ENCODE measurements at places on chromosomes 3 and 15.

DNA sequence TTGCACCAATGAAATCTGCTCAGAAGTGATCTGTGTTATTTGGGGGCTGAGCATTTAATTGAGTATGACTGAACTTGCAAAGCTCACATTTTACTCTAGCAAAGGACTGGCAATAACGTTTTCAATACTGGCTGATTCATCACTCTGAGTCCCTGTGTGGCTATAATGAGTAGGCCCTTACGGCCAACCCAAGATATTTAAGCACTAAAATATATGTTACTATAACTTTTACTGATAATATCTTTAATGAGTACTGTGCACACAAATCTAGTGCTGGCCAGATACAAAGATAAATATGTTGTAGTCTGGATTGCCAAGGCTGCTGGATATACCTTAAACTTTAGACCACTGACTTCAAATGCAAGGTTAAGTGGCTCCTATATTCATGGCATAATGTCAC, 436.4 kb upstream of the KCNMB2 start:
- DNase-seq, result no peak

GRCh38 chr3:170078620-170079281, 41.0 kb downstream of the GPR160 start:
- DNase-seq, result no peak

DNA sequence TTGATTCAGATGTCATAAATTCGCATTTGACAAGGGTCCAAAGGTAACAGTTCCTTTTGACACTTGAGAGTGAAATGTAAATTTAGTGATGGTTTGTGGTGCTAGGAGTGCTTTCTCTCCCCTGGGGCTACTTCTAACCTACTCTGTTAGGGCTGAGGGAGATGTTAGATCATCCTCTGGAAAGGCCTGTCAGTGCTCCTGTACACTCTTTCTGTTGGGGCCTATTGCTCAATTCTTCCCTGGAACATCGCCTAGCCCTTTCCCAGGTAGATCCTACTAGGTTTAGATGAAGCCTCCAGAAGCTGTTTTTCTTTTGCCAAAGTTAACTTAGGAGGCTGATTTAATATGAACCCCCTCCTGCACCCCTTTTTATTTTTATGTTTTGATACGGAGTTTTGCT, 1.4 kb downstream of the PCCB start:
- DNase-seq, result no peak

- no peak for DNase-seq
These were observed 32.3 kb upstream of the DUSP7 start for GRCh38 chr3:52088445-52089367.

DNA sequence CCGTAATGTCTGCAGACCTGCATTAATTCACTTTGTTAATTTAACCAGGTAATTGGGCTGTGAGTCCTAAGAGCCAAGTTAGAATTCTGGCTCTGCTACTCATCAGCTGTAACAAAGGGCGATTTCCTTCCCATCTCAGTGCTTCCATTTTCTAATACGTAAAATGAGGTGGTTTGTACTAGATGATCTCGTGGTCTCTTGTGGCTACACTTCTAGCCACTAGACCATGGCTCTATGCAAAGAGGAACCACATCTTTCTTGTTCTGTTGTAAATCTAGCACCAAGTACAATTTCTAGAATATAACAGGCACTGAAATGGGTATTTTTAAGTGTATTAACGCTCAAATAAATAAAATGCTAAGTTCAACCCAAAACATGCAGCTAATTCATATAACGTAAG, 174.4 kb upstream of the THBS1 start:
- DNase-seq, result no peak

- no peak for DNase-seq
These were observed 545.6 kb upstream of the ZNF385D start for GRCh38 chr3:22296601-22297000.

Data from stimulated activated CD8-positive, alpha-beta memory T cell treated with anti-CD3 and anti-CD28 coated beads, Interleukin-7, amount 100 ng/mL, for 1 hour (primary cell).